ENCODE measurements at places on chromosomes 7 and 10.
A peak's percentile ranks its signal among the peaks of the same experiment; 100 is the strongest.

DNA sequence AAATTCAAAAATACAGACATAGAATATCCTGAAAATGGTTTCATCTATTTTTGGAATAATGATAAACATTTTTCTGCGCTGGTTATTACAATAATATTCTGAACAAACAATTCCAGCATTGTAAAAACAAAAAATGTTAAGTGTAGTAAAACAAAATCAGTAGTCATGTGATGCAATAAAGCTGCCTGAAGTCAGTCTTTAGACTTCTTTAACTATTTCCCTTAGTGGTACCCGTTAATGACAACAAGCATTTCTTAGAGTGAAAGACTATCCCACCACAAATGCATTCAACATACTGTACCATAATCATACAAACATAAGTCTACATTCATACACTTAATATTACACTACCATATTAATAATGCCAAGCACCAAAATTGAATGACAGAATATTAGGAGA lies 1.6 kb downstream of the SKAP2 start:
- DNase-seq: no peak

DNA sequence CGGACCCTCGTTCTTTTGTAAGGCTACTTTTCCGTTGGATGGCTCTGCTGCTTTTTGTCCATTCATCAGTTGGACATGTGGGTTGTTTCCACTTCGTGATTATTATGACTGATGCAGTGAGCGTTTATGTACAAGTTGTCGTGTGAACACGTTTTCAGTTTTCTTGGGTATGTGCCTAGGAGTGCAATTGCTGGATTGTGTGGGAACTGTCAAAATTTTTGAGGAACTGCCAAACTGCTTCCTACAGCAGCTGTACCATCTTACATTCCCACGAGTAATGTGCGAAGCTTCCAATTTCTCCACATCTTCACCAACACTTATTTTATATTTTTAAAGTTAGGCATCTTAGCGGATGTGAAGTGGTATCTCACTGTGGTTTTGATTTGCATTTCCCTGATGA lies 10.4 kb downstream of the FKBP6 start:
- DNase-seq: no peak

DNA sequence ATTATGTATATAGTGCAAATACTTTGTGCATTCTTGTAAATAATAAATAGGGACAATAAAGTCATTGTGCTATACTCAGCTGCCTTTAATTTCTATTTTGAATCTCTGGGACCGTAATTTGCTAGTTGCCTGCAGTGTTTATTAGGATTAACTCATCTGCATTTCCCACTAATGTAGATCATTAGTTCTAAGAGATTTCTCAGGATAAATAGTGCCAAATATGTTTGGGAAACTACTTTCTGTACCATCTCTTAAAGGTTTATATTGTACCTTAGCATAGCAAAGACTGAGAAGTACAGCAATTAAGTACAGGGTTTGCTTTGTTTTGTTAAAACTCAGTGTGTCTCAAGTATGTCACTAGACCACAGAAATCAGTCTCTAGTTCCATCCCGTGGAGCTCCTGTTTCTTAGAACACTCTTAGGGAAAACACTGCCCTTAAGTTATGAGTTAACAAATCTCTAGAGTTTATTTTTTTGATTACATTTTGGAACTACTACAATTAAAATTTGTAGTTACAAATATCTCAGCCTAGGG lies 26.0 kb downstream of the ADD3 start:
- DNase-seq: no peak

- peak; percentile 49 for DNase-seq
Observed at GRCh38 chr7:7761974-7762779, 43.8 kb upstream of the RPA3 start.

GRCh38 chr7:45940939-45941338 lies 19.9 kb upstream of the IGFBP3 start:
- DNase-seq: no peak

DNA sequence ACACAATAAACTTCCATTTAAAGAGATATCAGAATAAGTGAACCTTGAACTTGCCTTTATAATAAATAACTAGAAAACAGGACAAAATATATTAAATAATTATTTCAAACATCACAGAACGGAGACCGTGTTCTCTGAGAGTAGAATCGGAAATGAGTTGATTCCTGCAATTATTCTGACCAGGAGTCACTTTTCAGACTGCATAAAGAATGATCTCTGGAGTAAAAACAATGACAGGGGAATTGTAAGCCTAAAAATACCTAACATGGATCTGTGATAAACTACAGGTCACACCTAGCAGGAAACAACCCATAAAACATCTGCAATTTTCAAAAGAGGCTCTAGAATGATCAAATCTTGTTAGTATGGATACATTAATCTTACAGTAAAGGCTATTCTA lies 577.5 kb upstream of the SORCS1 start:
- DNase-seq: no peak

DNA sequence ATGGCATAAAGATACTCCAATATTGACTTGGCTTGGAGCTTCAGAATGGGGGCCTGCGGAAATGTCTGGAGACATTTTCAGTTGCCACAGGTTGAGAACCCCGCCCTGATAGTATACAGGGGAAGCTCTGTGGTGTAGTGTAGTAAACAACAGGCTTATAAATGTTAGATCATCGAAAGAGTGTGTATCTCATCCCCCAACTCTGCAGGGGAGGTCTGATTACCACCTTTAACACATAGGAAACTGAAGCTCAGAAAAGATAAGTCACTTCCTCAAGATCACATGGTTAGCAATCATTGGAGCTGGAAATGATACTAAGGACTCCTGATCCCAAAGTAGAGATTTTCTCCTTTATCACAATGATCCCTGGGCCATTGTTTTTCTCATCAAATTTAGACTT lies 144.5 kb upstream of the BMPER start:
- no peak for DNase-seq

DNA sequence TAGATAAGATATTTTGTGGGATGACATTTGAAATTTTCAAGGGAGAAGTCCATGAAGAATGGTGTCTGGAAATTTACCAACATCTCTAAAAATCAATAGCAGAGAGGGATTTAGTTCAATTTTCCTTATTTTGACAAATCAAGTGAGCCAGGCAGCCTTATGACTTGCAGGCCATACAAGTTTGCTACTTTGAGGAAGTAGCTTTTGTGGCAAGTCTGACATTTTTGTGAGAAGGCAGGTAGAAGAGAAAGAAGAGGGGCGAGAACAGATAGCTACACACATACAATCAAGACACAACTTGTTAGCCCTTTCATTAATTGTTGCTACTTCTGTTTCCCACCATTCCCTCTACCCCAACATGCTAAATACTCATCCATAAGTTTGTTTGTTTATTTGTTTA lies 74.5 kb upstream of the OIT3 start:
- no peak for DNase-seq

- DNase-seq: no peak
Observed at GRCh38 chr10:60367024-60367423, 22.7 kb downstream of the ANK3 start.

GRCh38 chr10:62010366-62010765 lies 108.9 kb downstream of the ARID5B start:
- no peak for DNase-seq

DNA sequence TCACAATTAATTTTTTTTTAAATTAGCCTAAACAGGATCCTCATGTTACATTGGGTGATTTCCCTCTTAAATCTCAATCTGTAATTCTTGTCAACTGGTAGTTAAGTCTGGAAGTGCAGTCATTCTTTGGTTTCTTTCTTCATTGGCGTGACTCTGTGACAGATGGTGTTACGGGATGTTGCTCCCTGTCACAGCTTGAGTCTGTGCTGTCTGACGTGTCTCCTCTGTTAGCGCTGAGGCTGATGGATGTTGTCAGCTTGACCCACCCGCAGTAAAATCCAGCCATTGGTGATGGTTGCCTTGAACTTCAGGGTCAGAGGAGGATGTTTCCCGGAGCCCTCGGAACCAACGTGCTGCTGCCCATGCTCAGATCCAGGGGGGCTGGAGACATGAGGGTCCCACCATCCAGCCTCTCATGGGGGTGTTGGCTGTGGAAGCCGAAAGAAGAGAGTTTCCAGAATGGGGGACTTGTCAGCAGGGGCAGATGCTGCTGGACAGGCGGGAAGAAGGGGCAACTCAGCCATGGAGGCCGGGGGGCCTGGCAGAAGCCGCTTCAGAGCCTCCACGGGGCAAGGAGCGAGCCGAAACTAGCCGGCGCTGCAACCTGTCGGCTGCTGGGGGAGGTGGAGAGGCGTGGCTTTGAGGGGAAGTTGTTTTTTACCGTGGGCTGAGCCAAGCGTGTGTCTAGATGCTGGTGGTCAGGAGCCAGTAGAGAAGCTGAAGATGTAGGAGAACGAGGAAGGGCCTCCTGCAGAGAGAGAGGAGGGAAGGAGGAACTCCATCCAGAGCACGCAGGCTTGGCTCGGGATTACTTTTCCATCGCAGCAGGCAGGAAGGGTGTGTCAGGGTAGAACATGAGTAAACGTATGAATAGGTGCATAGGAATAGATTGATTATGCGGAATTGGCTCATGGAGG lies 3.5 kb downstream of the SUN1 start:
- DNase-seq: peak; percentile 37

GRCh38 chr7:140506788-140507464 lies 27.6 kb upstream of the MKRN1 start:
- DNase-seq: no peak

GRCh38 chr10:109992485-109992884 lies 15.3 kb upstream of the ADD3 start:
- no peak for DNase-seq

DNA sequence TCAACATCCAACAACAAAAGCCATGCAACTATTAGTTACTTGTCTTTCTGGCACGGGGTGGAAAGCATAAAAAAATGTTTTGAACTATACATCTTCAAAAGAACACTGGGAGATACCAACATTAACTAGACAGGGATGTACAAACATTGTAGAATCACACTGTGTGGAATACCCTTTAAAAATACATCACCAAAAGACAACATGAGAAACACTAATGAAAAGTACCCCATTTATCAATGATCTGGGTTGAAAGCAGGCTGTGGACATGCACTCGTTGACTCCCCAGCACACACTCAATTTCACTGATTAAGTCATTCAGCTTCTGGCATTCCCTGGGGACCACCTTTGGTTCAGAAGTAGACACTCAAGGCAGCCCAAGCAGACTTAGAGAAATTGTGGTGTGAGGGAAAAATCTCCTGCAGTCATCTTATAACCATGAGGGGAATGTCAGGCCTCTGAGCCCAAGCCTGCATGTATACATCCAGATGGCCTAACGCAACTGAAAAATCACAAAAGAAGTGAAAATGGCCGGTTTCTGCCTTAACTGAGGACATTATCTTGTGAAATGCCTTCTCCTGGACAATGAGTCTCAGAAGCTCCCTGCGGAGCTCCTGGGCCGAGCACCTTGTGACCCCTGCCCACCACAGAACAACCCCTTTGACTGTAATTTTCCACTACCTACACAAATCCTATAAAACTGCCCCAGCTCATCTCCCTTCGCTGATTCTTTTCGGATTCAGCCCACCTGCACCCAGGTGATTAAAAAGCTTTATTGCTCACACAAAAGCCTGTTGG lies 53.0 kb downstream of the CACUL1 start:
- no peak for DNase-seq

DNA sequence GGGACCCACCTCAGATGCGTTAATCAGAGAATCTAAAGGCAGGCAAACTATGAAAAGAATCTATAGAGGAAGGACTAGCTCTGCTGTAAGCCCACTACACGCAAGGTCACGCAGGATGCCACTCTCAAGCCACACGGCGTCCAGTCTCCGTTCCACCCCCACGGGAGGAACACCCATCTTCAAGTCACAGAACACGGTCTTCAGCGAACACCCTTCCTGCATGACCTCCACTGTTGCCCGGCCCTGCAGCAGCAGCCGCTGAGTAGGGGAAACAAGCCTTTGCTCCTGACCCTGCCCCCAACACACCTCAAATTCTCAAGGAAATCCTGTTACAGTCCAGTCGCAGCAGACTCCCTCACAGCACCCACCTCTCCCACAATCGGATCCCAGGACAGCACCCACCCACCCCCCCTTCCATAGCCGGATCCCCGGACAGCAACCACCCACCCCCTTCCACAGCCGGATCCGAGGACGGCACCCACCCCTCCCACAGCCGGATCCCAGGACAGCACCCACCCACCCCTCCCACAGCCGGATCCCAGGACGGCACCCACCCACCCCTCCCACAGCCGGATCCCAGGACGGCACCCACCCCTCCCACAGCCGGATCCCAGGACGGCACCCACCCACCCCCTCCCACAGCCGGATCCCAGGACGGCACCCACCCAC lies 133.7 kb downstream of the DIP2C start:
- DNase-seq: no peak

- DNase-seq: no peak
Observed at GRCh38 chr10:92203919-92204623, 86.8 kb downstream of the CPEB3 start.

DNA sequence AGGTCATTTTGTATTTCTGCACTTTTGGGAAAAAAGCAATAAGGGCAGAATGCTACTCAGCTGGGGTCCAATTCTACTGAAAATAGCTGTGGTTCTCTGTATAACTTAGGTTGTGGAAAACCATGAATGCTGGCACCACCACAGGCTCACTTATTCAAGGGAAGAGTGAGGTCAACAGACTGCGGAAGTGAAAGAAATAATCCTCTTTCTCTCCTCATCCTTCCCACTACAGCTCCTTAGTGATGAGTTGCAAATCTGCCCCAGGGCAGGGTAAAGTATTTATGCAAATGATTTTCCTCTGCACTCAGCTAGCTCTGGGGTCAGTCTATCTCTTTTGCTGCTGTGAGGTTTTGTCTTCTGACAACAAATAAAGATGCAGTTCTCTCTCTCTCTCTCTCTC lies 74.1 kb upstream of the PTPRZ1 start:
- no peak for DNase-seq

GRCh38 chr10:68604441-68604840 lies 44.3 kb downstream of the TET1 start:
- no peak for DNase-seq

GRCh38 chr10:84603971-84604370 lies 275.6 kb downstream of the CCSER2 start:
- no peak for DNase-seq

- DNase-seq: no peak
Observed at GRCh38 chr10:79070606-79071395, 2.0 kb downstream of the ZMIZ1 start.

DNA sequence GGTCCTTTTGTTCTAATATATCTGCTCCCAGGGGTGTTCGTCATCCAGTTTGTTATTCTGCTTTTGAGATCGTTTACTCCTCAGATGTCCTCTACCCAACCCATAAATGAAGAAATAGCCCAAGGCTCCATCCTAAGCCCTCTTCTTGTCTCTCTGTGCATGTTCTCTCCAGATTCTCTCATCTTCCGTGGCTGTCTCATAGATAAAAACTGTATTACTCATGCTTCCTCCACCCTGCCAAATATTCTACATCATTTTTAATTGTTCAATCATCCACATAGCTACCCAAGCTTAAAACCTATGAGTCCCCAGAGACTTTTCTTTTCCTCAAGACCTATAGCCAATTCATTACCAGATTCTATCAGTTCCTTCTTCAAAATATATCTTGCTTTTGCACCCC lies 44.9 kb downstream of the CAV1 start:
- no peak for DNase-seq

- no peak for DNase-seq
Observed at GRCh38 chr7:35362341-35362740, 108.4 kb upstream of the TBX20 start.

DNA sequence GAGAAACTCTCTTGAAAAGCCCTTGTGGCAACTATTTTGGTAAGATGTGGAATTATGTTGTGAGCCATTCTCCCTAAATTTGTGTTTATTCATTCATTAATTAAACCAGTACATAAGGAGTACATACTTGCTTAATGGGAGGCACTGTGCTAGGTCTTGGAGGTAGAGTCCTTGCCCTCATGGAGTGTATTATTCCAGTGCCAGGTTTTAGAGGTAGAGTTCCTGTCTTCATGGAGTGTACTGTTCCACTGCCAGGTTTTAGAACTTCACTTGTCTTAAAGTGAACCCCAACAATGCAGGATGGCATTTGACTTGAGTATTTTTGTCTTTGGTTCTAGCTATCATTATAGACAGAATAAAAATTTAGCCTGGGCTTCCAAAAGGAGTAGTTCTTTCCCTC lies 8.8 kb downstream of the MXI1 start:
- no peak for DNase-seq

Data from CD8-positive, alpha-beta memory T cell (primary cell).